ENCODE measurements at places on chromosomes 3 and 15.

DNA sequence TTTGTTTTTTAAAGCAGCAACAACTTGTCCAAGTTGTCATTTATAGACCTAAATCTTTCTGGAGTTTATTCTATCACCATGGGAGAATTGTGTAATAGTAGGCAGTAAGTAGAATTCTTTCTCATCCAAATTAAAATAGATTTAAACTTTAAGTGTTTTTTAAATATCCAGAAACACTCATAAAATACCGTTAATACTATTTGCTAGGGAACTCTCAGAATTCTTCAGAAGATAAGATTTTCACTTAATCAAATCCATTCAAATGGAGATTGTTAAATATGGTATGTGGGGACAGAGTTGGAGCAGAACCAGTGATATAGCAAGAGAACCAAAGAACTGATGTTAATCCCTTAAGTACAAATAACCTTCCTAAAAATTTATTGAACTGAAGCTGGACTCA lies 71.0 kb downstream of the ARIH1 start:
- DNase-seq, result no peak

- no peak for DNase-seq
These were observed 31.5 kb downstream of the KCNAB1 start for GRCh38 chr3:156151824-156152428.

DNA sequence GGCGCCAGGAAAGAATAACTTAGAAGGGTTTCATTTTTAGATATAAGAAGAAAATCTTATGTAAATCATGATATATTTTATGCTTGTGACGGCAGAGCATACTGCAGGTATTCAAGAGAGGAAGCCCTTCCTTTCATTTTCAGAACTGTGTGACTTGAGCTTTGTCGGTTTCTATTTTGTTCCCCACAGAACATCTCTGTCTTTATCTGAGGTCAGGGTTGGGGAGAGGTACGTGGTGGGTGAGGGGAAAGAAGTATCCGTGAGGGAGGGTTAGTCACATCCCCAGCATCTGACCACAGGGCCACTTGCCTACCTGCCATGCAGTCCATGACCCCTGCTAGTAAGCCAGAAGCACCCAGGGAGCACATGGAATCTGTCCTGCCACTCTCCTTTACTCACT lies 126.5 kb downstream of the DGKG start:
- no peak for DNase-seq

- no peak for DNase-seq
These were observed 82.7 kb downstream of the TLE3 start for GRCh38 chr15:70014860-70015490.

DNA sequence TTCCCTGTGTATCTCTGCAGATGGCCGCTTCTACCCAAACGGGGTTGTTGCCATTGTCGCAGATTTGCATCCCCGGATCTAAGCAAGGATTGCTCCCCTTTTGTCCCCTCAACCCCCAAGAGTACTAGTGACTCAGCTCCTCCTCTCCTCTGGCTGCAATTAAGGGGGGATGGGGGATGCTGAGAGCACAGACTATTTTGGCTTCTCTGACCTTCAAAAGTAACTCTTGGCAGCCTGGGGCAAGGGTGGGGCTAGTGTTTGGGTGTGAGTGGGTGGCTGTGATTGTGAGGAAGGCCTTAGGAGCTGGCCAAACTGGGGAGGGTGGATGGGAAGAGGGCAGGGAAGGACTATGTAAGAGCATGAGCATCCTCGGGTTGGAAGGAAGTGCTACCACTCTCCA lies 1.2 kb upstream of the MAP1A start:
- no peak for DNase-seq

GRCh38 chr15:52180196-52180835 lies 10.9 kb downstream of the GNB5 start:
- no peak for DNase-seq

DNA sequence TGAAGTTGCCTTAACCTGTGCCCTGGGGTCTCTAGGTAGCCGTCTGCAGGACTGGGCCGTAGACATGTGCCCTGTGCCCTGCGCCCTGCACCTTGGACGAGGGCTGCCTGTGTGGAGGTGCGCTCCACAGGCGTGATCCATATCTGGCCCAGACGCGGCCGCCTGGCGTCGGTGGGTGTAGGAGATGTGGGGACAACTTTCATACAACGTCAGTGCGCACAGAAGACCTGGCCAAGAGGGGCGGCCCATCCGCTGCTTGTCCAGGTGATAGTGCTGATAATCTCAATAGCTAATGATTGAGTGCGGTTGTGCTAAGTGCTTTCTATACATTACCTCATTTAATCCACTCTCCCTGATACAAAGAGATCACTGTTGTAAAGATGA lies 665 bp upstream of the RASGRP1 start:
- no peak for DNase-seq

- no peak for DNase-seq
These were observed at the start of gene COLQ for GRCh38 chr3:15521573-15521965. Gene COLQ (minus strand): TSS chr3:15521706. CDS start chr3:15521625, 81 bp downstream.

DNA sequence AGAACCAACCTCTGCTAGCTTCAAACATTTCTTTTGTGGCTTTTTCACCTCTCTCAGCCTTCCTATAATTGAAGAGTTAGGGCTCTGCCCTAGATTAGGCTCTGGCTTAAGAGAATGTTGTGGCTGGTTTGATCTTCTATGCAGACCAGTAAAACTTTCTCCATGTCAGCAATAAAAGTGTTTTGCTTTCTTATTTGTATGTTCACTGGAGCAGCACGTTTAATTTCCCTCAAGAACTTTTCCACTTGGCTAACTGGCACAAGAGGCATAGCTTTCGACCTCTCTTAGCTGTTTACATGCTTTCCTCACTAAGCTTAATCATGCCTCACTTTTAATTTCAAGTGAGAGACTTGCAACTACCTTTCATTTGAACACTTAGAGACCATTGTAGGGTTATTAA lies 964.7 kb downstream of the ROBO2 start:
- DNase-seq, result no peak

GRCh38 chr3:10762611-10763247 lies 53.3 kb upstream of the SLC6A11 start:
- DNase-seq, result no peak

- DNase-seq, result no peak
These were observed 35.9 kb downstream of the PRKCI start for GRCh38 chr3:170258105-170258487.

DNA sequence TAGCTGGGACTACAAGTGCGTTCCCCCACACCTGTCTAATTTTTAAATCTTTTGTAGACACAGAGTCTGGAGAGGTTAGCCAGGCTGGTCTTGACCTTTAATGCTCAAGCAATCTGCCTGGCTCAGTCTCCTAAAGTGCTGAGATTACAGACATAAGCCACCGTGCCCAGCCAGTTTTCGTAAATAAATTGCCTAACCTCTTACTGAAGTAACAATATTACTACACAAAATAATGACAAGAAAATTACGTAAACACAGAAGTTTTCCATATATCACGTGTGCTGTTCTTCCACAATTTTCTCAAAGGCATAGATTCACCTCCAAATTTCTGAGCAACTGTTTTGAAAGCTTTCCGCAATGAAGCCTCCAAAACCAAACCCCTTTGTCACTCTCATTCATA lies 58.1 kb upstream of the PROK2 start:
- DNase-seq, result no peak

- DNase-seq, result no peak
These were observed 79.6 kb downstream of the SUMF1 start for GRCh38 chr3:4387210-4388204.

GRCh38 chr15:76286271-76286879 lies 24.9 kb downstream of the ETFA start:
- no peak for DNase-seq

GRCh38 chr15:60399931-60400330 lies 2.1 kb upstream of the ANXA2 start:
- DNase-seq, result no peak

DNA sequence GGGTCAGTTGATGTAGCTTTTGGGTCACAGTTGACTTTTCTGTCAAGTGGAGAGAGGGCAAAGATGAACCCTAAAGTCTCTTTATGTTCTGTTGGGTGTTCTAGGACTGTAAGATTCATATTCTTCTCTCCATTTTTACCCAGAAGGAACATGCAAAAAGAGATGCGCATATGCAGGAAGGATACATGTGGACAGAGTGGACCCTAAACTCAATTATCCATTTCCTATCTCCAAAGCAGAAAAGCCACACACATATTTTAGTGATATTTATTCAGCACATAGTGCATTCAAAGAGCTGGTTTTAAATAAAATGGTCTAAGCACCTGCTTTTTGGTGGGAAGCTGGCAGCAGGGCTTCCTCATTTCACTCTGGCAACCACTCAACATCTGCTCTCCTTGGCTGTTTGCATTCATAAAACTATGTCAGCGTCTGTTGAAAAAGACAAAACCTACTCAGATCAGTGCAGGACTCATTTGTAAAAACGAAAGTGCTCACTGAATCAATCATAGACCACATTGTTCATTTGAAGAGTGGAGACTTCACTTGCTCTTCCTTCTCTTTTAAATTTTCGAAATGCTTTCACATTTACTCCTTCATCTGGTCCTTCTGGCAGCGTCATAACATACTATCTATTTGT lies 96.6 kb downstream of the SEMA6D start:
- DNase-seq, result no peak

DNA sequence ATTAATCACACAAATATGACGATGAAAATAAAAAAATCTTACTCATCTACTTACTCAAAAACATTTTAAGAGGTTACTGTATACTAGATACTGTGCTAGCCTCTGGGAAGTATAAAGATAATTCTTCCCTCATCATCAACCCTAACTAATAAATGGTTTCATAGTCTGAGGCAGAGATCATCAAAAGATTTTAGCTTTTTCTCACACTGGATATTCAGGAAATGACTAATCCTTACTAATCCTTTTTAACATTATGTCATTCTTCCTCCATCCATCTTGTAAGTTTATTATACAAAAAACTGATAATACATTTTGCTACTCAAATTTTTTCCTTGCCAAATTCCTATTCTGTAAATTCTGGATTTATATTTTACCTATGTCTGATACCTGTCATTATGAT lies 29.7 kb downstream of the ACAD11 start:
- no peak for DNase-seq

GRCh38 chr3:50270422-50271224 lies 1.7 kb downstream of the SEMA3B start:
- no peak for DNase-seq

GRCh38 chr15:70531576-70531975 lies 231.8 kb downstream of the UACA start:
- no peak for DNase-seq

- DNase-seq, result no peak
These were observed 45.7 kb downstream of the CD86 start for GRCh38 chr3:122100591-122101463.

- DNase-seq, result no peak
These were observed 81.5 kb downstream of the CPN2 start for GRCh38 chr3:194269610-194270145.

GRCh38 chr3:17023006-17023664 lies 138.4 kb downstream of the PLCL2 start:
- no peak for DNase-seq

DNA sequence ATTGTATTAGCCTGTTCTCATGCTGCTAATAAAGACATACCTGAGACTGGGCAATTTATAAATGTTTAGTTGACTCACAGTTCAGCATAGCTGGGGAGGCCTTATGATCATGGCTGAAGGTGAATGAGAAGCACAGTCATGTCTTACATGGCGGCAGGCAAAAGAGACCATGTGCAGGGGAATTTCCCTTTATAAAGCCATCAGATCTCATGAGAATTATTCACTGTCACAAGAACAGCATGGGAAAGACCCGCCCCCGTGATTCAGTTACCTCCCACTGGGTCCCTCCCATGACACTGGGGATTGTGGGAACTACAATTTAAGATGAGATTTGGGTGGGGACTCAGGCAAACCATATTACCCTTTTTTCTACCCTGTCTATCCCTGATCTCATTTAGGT lies 51.5 kb upstream of the MYZAP start:
- DNase-seq, result no peak

GRCh38 chr3:72679540-72680198 lies 168.6 kb downstream of the SHQ1 start:
- no peak for DNase-seq

- DNase-seq, result no peak
These were observed 28.1 kb downstream of the ITGB5 start for GRCh38 chr3:124859025-124859424.

DNA sequence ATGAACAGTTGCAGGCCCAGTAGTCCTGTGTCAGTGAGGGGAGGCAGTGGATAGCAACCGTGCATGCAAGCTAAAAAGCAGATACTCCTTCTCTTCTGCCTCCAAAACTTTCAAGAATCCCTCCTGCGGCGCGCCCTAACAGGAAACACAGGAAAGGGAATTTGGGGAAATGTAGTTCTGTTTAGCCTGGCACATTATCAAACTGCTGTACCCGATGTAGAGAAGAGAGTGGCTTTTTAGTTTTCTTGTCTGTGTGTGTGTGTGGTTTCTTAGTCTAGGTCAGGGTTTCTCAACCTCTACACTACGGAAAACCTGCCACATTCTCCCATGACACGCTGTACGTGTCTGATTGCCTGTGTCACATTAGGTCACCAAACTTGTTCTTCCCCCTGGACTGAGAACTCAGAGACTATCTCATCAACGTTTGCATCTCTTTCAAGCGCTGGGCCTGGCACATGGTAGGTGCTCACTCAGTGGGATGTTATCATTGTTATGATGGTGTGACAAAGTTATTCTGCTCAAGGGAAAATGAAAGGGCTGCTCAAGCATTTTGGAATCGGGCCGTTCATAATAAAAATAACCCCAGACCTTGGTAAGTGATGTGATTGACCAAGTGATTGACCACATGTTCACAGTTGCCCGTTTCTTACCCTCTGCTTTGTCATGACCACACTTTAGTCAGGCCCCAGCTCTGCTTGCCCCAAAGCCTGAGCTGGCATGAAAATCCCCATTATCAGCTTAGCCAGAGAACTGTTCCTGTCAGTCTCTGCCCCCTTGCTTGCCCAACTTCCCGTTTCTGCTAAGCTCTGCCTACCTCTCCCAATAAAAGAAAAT lies 33.2 kb downstream of the TM4SF4 start:
- peak; percentile 25 for DNase-seq

DNA sequence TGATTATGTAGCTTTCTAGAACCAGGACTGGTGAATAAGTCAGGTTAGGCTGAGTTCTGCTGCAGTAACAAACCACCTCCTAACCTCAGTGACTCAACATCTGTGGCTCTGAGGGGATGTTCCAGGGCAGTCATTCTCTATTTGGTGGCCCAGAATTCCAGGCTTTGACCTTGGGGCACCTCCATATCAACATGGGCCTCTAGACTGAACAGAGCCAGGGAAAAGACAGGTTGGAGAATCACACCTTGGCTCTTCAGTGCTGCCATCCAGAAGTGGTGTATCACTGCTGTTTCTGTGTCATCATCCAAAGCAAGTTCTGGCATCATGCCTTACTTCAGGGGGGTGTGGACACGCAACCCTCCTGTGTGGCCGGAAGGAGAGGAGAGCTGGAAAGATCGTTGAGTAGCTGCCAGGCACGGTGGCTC lies 15.3 kb downstream of the ZBTB47 start:
- DNase-seq, result no peak

DNA sequence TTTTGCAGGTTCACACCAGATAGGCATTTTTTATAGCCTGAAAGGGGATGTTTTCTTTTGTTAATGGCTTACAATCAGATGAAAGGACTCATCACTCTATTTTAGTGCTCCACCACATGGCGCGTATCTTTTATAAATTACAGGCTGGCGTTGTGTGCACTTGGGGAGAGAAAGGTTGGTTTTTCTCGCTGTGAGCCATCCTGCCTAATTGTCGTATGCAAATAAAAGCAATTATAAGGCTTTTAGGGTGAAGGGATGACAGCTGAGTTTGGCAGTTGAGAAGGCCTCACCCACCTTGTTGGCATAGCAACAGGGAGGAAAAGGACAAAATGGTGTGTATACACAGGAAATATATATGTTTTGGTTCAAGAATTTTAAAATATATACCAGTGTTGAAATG lies 268.0 kb downstream of the NR2F2 start:
- no peak for DNase-seq

Measured in SIG-M5 (cell line).